ENCODE measurements at places on chromosomes 1 and 21.

GRCh38 chr1:28928314-28928941 is 14.1 kb downstream of the EPB41 start:
- no peak for DNase-seq

GRCh38 chr1:203302894-203303293 is 2.4 kb upstream of the BTG2 start:
- no peak for DNase-seq

- DNase-seq: no peak
Measured at GRCh38 chr1:30335389-30335996, 387.9 kb downstream of the MATN1 start.

- DNase-seq: no peak
Measured at GRCh38 chr1:229184066-229184465, 86.8 kb upstream of the RAB4A start.

DNA sequence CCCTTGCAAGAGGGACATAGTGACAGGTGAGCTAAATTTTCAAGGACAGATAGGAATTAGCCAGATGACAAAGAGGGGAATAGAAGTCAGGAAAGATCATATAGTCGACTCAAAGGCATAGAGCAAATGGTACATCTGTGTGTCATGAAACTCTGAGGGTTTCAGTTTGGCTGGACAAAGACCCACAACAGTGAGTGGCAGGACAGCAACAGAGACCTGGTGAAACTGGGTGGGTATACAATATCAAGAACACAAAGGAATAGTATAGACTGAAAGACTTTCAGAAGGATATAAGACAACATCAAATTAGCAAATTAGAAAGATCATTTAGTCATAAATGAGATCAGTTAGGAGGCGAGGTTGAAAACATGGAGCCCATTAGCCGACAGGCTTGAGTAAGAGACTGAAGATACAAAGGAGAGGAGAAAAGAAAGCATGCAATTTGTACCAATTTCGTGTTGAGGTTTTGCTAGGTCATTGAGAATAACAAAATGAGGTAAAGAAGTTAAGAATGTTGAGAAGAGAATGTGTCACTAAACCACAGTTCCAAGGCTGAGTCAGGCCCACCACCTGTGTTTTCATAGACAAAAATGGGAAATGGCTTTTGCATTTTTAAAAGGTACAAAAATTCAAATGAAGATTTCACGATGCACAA is 213.8 kb downstream of the HHIPL2 start:
- DNase-seq: peak; percentile 31

DNA sequence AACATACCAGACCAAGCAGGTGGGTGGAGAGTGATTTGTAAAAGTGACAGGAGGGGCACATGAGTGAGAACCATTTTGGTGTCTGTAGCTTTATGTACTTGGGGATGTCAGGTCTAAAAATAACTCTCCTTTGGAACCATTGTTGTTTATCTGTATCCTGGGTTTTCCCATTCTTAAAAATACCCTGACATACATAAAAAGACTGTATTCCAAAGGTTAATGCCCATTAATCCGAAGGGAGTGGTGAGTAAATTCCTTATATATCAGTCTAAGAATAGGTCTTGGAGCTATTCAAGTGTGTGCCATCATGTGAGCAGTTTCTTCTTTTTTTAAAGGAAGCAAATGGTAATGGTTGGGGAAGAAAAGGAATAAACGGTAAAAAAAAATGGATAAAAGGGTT is 117.5 kb downstream of the TGFB2 start:
- DNase-seq: no peak

GRCh38 chr1:21069549-21069948 is 107.1 kb downstream of the EIF4G3 start:
- peak; percentile 78 for DNase-seq

DNA sequence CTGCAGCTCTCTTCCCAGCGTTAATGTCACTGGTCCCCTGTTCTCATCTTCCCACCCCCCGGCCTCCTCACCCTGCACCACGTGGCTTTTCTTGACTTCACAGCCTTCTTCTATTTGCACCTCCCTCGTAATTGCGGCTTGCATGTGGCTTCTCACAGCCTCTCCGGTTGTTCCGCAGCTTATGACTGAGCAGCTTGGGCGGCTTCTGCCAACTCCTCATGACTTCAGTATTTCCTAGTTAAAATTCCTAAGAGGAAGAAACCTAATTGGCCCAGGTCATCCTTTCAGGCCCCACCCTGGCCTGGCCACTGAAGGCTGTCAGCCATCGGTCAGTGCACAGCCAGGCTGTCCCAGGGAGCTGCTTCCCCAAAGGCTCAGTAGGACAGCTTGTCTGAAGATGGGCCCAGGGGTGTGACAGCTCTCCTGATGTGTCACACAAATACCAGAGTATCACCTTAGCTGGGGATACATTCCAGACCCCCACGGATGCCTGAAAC is 8.6 kb upstream of the RERE start:
- DNase-seq: peak; percentile 91

DNA sequence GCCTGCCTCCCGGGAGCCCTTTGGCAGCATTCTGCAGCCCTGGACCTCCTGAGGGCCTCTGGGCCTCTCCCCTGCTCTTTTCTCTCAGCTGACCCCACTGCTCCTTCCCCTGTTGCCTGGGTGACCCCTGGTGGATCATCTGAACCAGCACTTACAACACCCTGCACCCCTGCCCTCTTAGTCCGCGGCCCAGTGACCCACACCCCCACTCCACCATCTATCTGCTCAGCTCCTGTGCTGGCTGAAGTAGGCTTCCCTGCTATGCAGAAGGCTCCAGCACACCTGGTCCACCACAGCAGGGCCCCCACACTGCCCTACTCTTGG is 74.0 kb downstream of the DMRTA2 start:
- DNase-seq: no peak

GRCh38 chr1:93395195-93395594 is 49.5 kb downstream of the DR1 start:
- DNase-seq: no peak

DNA sequence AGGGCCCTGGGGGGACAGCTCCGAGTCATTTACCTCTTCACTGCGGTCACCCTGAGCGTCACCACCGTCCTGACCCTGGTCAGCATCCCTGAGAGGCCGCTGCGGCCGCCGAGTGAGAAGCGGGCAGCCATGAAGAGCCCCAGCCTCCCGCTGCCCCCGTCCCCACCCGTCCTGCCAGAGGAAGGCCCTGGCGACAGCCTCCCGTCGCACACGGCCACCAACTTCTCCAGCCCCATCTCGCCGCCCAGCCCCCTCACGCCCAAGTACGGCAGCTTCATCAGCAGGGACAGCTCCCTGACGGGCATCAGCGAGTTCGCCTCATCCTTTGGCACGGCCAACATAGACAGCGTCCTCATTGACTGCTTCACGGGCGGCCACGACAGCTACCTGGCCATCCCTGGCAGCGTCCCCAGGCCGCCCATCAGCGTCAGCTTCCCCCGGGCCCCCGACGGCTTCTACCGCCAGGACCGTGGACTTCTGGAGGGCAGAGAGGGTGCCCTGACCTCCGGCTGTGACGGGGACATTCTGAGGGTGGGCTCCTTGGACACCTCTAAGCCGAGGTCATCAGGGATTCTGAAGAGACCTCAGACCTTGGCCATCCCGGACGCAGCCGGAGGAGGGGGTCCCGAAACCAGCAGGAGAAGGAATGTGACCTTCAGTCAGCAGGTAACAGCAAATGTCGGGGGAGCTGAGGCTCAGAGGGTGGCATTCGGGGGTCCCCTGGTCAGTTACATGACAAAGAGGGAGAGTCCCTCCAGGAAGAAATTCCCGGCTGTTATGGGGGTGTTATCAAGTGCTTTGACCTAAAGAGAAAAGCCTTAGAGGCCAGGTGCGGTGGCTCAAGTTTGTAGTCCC is 12.6 kb downstream of the SLC45A1 start:
- DNase-seq: no peak

GRCh38 chr1:20725189-20726117 is 7.0 kb downstream of the SH2D5 start:
- DNase-seq: peak; percentile 21

GRCh38 chr1:24392982-24393650 is 20.5 kb downstream of the STPG1 start:
- no peak for DNase-seq

DNA sequence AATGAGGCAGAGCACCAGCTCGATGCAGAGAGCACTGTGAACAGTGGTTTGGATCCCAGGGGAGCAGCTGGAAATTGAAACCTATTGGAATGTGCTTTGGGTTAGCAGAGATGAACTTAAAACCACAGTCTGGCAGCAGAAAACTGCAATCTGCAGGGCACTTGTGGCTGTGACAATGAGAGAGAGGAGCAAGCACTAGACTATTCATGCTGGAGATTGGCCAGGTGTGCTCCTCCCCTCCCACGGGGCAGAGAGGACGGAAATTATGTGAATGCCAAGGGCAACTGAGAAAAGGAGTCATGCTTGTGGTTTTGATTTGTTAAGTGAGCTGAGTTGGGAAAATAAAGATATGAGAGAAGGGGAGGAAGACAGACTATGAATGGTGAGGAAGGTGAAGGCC is 38.1 kb downstream of the HSD3B2 start:
- DNase-seq: peak; percentile 86

DNA sequence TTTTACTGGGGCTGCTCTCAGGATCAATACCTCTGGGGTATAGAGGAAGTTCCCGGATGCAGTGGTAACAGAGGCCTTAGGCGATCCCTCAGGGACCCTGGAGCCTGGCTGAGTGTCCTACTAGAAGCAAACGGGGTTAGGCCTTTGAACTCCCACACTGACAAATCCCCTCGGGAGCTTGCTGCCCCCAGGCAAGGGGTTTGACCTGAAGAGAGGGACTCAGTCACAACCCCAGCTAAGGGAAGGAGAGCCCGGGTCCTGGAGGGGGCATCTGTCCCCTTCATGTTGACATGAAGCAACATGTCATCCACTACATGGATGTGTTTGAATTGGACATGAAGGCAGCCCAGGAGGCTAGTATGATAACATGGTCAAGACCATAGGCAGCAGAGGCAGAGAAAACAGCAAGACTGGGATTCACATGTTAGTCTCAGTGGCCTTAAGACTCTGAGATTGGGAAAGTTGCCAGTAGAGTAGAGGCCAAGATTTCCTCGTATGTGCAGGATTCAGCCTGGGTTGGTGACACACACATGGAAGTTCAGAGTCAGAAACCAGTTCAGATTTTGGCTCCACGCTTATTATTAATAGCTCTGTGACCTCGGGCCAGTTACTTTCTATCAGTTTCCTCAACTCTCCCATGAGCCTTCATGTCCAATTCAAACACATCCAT is 101.5 kb downstream of the KCNN3 start:
- DNase-seq: no peak

- peak; percentile 54 for DNase-seq
Measured at GRCh38 chr1:25821630-25822091, 1.9 kb downstream of the MTFR1L start.

DNA sequence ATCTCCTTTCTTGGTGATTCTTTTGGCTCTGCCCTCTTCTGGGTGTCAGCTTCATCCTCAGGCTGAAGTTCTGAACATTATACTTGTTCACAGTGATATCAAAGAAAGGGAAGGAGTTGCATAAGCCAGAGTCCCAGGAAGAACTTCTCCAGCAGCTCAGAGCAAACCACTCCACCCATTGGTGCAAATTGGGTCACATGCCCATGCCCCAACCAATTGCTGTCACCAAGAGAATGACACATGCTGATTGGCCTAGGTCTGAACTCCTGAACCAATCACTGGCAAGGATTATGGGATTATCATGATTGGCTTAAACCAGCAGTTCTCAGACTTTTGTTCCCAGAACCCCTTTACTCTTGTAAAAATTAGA is 256.5 kb upstream of the TMEM51 start:
- no peak for DNase-seq

DNA sequence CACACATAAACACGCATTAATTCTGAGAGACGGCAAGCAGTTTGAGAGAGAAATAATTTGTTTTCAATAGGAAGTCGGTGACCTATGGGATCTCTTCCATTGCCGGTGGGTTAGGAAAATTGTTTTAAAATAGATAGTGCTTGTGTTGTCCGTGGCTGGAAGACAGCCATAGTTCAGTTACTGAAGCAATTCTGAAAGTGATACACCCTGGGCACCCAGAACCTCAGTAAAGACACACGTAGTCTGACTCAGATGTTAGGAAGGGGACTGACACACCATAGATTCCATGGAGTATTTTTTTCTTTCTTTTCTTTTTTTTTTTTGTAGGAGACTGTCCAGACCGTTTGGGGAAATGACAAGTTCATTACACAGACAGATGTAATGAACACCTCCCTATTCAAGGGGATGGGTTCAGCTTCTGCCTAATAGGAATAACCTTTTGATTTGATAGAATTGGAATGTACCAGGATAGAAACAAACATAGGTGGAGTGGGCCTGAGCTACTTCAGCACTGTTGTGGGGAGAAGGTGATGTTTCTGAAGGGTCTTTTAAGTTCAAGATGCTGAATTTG is 1.6 kb downstream of the C1orf21 start:
- DNase-seq: peak; percentile 79

- no peak for DNase-seq
Measured at GRCh38 chr1:108663074-108663473, 2.2 kb upstream of the HENMT1 start.

- DNase-seq: peak; percentile 13
Measured at GRCh38 chr1:155083865-155084721, 5.5 kb downstream of the EFNA3 start.

GRCh38 chr1:233491953-233492620 is 121.8 kb upstream of the KCNK1 start:
- DNase-seq: no peak

DNA sequence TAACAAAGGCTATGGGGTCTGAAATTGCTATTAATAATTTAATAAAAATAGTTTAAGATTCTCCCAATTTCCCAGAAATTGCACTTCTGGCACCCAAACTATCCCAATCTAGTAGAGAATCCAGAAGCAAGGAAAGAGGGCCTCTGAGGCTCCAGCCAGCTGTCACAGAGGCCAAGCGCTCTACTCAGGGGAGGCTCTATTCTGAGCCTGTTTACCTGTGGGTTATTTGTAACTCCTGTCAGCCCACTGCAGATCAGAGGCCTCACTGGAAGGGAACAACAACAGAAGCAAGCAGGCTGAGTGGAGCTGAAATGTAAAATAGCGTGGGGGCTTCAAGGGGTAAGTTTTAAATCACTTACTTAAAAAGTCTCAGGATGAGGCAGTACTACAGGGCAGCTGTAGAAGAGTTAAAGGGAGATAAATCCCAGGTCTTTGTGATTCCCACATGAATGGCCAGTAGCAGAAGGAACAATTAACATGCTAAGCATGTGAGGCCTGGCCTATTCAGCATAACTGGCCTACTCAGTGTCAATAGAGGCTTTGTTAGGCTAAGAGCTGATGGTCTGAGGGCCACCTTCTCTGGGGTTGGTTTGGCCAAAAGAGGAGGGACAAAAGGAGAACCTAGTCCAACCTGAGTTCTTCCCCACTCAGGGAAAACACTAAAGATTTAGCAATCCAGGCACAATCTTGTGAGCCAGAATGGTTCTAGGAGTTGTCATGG is 12.8 kb downstream of the ZNF687 start:
- DNase-seq: no peak

DNA sequence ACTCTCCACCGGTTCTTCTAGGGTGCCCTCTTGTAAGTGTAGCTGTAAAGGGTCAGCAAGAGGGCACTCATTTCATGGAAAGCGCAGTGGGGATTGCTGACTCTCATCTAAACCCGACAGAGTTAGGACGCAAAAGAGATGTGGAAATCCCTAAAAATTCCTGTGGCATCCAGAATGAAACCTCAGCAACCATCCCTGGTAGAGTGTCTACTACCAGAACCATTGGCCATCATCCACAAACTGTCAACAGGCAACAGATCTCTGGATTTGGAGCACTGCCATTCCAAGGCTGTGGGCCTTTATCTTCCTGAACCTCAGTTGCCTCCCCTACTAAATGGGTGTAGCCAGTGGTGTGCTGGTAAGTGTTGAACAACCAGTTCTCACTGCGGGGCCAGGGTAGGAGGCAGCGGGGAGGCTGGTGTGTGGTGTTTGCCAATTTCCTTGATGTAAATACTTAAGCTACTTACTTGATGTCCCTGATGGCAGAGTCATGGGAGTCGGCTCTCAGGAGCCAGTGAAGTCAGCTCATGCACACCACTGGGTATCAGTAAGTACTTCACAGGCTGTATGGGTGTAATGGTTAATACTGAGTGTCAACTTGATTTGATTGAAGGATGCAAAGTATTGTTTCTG is 195.8 kb downstream of the KAZN start:
- DNase-seq: peak; percentile 79
